Left renal pelvis (tissue), 4 donors: ENCODE measurements at places on chromosomes 5 and 9.

DNA sequence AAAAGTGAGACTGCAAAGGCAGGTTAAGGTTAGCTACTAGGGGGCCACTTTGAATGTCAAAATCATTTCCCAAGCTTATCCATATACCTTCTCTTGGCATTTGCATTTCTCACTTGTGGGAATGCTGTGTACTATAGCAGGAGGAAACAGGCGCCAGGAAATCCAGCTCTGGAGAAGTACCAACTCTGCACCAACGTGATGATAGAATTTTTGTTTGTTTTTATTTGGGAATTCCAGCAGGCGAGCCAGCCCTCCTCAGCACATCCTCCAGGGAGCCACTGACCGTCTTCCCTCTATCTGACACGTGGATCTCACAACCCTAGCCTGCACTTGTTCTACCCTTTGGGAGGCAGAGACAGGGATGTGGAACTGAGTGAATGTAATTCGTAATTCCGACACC lies 318.0 kb downstream of the ACTL7B start:
- DNase-seq, result no peak

DNA sequence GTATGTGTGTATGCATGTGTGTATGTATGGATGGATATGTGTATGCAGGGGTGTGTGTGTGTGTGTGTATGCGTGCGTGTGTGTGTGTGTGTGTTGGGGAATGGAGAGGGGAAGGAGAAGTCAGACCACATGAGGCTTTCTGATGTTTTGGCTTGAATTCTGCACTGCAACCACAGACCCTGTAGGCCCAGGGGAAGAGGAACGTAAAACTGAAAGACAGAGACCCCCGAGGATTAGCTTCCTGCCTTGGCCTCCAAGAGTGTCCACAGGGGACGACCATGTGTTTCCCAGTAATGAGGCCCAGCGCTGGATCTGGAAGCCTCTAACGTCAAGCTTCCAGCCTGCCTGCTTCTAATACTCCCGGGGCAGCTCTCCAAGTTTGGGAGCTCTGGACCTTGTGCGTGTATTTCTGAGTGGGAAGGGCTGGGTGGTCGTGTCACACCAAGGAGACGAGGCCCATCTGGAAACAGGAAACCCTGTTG lies 5.8 kb downstream of the DCANP1 start:
- peak; percentile 36 for DNase-seq

DNA sequence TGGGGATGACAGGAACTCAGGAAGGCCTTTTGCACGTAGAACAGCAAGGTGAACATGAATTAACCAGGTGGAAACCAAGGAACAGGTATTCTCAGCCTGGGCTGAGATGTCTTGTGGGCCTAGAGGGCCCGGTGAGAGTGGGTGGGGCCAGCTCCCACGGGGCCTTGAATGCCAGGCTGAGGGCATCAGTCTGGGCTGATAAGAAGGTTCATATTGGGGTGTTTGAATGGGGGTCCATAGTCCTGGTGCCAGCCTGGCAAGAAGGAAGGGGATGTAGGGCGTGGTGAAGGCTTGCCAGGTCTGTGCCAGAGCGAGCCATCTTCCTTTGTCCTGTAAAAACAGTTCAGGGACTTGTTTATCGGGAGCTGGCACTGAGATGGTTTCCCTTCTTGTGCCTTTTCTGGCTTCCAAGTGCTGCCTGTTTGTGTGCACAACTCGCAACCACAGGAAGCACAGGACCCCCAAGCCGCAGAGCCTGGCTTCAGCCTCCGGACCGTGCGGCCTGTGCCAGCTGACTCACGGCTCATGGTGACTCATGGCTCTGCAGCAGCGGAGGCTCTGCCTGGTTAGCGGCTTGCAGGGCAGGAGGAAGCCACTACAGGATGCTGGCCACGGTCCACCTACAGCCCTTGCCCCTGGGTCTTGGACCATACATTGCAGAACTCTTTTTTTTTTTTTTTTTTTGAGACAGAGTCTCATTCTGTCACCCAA lies 2.4 kb downstream of the CARD19 start:
- DNase-seq, result no peak

DNA sequence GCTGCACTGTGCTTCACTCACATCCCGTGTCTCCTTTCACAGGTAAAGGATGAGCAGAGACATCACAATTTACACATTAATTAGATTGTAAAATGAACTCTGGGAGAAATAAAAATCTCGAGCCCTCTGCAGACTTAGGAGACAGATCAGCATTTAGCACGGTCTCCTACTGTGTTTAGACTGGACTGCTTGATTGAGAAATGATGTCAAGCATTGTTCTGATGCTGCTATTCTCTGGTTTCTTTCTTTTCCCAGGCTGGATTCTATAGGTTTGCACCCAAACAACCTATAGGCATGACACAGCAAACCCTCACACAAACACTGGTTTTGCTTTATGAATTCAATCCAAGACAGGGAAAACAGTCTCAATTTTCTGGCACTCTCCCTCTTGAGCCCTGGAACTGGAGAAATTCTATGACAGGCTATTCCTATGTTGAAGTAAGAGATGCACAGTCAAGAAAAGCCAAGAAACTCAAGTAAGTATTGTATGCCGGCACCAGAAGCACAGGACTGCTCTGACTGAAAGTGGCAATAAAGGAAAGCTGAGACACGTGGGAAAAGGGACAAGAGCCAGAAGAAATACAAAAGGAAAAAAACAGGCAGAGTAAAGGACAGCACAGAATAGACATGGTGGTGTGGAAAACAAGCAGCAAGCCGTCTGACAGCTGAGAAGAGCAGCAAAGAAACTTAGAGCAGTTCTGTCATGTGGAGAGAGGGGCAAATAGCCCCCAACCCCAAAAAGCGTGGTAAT lies 24.8 kb upstream of the ERAP2 start:
- DNase-seq, result no peak

DNA sequence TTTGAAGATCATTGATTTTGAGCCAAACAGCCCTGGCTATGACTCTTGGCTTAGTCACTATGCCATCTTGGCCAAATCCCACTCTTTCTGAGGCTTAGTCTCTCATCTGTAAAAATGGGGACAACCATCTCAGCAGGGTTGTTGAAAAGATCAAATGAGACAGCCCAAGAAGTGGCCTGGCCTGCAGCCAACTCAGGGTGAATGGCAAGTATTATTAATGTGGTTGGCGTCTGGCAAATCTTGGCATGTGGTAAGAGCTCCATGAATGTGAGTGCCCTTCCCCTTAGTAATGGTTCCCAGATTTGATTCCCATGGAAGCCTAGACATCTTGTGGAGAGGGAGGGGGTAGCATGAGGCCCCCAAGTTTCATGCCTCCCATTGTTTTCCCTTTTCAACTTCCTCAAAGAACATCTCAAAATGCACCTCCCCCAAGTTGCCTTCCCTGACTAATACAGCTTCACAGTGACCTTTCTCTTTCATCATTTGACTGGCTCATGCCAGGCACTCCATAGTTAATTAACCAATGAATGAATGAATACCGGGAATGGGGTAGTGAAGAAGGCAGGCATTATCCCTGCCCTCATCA lies 11.8 kb upstream of the TGFBI start:
- DNase-seq, result no peak

DNA sequence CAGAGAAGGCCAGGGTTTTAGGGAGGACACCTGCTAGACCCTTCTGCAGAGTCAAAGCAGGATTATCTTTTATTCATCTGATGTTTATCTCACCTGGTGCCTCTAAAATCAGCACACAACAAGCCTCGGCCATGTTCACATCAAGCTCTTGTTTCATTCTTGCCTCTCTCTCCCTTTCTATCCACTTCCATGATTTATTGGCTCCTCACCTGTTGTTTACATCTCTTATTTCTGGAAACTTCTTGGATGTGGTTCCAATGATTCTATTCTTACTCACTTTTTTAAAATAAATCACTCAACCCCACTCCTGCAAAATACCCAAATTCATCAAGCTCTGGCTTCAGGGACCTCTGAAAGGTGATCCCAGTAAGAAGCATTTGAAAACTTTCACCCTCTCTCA lies 407.0 kb upstream of the KLF4 start:
- DNase-seq, result no peak

GRCh38 chr9:37302277-37302676 lies 120.2 kb upstream of the GRHPR start:
- no peak for DNase-seq

- DNase-seq, result no peak
Observed at GRCh38 chr5:135205632-135206349, 171.8 kb upstream of the PITX1 start.

GRCh38 chr5:83740741-83741140 lies 20.1 kb upstream of the HAPLN1 start:
- no peak for DNase-seq

DNA sequence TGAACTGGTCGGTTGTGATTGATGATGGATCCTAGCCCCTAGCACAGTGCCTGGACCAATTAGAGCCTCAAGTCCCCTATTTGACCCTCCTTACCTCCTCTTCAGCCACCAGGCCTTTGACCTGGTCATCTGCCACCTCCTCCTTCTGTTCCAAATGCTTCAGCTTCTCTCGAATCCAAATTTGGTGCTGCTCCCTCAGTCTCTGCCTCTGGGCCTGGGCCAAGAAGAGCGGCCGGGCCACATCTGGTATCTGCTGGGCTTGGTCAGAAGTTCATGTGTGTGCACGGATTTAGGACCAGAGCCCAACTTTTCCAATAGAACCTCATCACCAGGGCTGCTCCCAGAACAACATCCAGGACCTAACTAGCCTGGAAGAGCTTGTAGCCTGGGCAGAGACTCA lies 6.5 kb downstream of the SLC35A4 start:
- DNase-seq, result no peak

GRCh38 chr5:123671711-123672456 lies 159.9 kb downstream of the CSNK1G3 start:
- DNase-seq, result no peak

GRCh38 chr9:99090336-99091130 lies 14.4 kb upstream of the TGFBR1 start:
- DNase-seq, result no peak

GRCh38 chr9:691825-692400 lies 149.6 kb upstream of the DMRT1 start:
- no peak for DNase-seq

- no peak for DNase-seq
Observed at GRCh38 chr5:154767576-154767975, 12.4 kb downstream of the LARP1 start.

- DNase-seq, result no peak
Observed at GRCh38 chr5:81544351-81545018, 150.6 kb upstream of the ACOT12 start.

GRCh38 chr5:131297886-131298285 lies 34.0 kb downstream of the CDC42SE2 start:
- no peak for DNase-seq

GRCh38 chr9:33992632-33993031 lies 56.1 kb downstream of the UBAP2 start:
- no peak for DNase-seq

GRCh38 chr9:76401580-76402354 lies 7.5 kb upstream of the RFK start:
- DNase-seq, result no peak

DNA sequence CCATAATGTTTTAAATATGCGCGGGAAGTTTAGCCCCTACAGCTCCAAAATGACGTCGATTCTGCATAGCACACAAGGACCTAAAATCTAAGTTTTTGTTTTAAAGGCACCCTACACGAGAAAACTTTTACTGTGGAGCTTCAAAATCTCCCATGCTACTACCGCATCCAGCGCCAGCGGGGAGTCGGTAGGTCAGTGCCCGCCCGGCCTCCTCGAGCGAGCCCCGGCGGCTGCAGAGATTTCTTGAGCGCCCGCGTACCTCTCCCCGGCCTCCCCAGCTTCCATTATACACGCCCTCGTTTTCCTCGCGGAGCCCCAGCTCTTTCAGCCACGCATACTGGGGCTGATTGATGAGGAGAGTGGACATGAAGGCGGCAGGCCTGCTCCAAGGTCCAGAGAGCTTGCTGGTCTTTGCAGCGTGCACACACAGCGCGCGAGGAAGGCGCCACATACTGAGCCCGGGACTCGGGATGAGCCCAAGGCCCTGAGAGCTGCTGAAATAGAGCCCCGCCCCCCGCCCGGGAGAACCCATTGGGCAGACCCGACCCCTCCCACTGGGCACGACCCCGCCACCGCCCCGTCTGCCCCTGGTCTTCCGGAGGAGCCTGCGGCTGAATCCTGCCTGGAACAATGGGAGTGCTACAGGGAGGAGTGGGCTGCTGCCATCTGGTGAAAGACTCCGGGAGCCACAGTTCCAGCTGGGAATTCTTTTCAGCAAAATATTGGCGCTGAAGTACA lies at the start of gene ALDH7A1:
TSS of gene ALDH7A1 (minus strand) at position 472 of the 738 bp plus-strand sequence. CDS start at position 451, 21 bp downstream.
- DNase-seq, result peak; percentile 92

DNA sequence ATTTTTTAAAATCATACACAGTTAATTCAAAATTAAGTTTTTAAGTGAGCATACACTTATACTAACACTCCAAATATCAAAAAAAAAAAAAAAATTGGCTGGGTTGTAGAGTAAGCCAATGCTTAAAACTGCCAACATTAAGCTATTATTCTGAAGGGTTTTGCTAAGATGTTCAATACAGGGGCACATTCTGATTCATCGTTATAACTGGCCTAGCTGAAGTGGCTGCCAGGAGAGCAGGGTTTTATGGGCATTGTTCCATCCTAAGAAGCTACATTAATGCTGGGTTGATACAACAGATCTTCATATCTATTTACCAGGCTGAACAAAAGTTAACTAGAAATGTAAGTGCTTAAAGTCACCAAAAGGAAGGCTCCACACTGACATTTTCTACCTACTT lies 13.4 kb downstream of the ELAVL2 start:
- no peak for DNase-seq

- no peak for DNase-seq
Observed at GRCh38 chr5:43274435-43275114, 38.6 kb downstream of the HMGCS1 start.

DNA sequence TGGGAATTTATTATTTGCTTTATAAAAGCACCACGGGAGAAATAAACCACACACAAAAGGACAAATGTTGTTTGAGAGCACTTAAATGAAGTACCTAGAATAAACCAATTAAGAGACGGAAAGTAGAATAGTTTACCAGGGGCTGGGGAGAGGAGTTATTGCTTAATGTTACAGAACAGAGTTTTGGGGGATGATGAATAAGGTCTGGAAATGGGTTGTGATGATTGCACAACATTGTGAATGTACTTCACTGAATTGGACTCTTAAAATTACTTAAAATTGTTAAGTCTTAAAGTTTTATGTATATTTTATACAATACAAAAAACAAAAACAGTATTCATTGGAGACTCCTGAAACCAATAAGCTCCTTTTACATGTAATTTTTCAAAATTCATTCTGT lies 1.5 kb downstream of the ZBTB43 start:
- no peak for DNase-seq

GRCh38 chr9:32340361-32340760 lies 44.1 kb upstream of the ACO1 start:
- DNase-seq, result no peak

GRCh38 chr5:6861667-6862066 lies 148.4 kb downstream of the TENT4A start:
- no peak for DNase-seq
